ENCODE measurements at places on chromosomes 1 and 21.

DNA sequence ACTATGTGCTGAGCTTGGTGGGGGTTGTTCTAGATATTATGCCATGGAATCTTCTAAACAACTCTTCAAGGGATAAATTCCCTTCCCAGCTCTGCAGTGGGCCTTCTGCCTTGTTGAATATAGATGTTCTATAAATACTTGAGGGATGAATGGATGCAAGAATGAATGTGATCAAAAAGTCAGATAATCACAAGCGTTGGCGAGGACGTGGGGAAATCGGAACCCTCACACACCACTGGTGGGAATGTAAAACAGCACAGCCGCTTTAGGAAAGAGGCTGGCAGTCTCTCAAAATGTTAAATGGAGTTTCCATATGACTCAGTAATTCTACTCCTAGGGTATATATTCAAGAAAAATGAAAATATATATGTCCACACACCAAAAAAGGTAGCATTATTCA is 19.0 kb downstream of the SDC3 start:
- no peak for ATAC-seq

DNA sequence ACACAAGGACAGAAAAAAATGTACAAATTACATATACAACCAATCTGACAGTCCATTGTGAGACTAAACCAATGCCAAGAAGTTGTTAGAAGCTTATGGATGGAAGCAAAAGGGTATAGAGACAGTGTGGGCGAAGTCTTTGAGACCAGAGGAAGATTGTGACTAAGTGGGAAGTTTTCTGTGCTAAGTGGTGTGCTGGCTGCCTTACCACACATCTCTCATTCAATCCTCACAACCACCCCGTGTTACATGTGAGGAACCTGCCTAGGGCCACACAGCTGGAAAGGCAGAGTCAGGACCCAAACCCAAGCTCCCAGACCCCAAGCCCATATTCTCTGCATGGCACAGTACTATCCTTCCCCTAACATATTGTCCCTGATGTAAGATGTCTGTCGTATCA is 53.5 kb upstream of the DUSP10 start:
- ATAC-seq, result no peak

DNA sequence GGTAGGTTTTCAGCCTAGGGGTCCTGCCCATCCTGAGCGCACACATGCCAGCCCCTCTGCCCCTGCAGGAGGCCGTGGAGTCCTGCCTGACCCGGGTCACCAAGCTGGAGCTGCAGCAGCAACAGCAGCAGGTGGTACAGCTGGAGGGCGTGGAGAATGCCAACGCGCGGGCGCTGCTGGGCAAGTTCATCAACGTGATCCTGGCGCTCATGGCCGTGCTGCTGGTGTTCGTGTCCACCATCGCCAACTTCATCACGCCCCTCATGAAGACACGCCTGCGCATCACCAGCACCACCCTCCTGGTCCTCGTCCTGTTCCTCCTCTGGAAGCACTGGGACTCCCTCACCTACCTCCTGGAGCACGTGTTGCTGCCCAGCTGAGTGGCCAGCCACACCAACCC is 44.0 kb downstream of the TMCC2 start:
- ATAC-seq, result no peak

DNA sequence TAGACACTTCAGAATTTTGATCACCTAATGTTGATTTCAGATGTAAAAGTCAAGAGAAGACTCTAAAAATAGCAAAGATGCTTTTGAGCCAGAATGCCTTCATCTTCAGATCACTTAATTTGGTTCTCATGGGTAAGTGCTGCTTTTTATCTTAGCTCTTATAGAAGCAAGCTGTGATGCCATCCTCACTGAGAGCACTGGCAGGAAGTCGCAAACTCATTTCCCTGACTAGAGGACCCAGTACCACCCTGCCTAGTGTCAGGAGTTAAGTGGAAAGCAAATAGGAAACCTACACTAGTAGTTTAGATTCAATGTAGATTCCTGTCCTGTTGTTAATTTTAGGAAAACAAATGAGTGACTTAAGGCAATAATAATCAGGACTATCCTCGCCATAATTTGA is 12.1 kb downstream of the IFNAR2 start:
- no peak for ATAC-seq

- ATAC-seq, result peak; percentile 98
These were observed 6.6 kb downstream of the GOLT1A start for GRCh38 chr1:204207136-204207616.

DNA sequence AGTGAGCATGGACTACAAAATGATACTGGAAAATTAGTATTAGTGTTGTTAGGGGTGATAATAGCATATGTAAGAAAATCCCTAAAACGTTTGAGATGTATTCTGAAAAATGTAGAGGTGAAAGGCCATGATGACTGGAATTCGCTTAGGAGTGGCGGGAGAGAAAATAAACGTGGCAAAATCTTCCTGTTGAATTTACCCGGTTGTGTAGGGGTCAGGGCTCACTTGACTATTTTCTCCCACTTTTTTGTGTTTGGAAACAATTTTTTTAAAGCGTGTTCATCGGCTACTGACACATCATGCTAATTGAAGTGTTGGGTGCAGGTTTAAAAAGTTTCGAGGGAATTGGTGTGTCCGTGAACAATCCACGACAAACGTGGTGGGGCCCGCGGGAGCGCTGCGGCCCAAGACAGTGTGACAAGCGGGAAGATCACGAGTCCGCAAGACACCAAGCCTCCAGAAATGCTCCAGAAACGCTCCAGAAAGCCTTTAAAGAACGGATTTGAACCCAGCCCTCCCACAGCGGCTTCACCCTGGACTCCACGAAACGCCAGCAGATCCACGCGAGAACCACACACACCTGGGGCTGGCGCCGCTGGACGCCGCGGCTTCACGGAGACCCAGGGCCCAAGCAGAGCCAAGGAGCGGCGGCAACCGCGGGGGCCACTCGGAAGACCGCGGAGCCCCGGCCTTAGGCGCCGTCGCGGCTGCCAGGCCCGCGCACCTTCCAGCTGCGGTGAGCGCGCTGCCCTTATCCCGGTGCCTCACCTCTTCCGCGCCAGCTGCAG is 573 bp downstream of the PSMG1 start:
- peak; percentile 35 for ATAC-seq

DNA sequence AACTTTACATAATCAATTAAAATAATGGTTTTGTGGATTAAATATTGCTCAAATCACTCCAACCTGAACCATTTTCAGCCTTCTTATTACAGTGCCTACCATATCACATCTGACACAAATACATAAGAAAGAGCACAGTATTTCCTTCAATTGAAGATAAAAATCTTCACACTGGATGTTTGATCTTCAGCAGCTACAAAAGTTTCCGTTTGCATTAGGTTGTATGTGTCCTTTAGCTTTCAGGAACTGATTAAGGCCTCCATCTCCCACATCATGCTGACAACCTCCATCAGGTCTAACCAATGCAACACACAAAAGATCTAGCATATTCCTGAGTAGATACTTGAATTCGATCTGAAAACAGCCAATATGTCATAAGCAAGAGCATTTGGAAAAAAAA is 195.1 kb upstream of the NR5A2 start:
- no peak for ATAC-seq

DNA sequence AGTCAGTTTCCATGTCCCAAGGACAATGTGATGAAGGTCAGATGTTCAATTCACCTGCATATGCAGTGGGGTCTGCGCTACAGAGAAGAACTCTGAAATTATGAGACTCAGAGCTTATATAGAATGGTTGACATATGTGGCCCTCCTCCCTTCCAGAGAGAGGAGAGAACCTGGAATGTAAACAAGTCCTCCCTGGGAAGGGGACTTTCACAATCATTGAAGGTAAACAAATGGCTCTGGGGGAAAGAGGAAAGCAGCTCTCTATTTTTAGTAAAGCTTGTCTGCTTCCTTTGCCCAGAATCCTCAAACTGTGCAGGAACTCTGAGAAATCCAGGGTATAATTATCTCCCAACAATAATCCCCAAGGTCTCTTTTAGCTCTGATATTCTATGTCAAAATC is 9.8 kb downstream of the OVGP1 start:
- ATAC-seq, result no peak

GRCh38 chr1:37634992-37635902 is 555 bp upstream of the RSPO1 start:
- ATAC-seq, result no peak

- no peak for ATAC-seq
These were observed 6.1 kb downstream of the ABCG1 start for GRCh38 chr21:42225042-42225441.

- ATAC-seq, result peak; percentile 82
These were observed 6.2 kb upstream of the KCNK2 start for GRCh38 chr1:215076322-215076721.

DNA sequence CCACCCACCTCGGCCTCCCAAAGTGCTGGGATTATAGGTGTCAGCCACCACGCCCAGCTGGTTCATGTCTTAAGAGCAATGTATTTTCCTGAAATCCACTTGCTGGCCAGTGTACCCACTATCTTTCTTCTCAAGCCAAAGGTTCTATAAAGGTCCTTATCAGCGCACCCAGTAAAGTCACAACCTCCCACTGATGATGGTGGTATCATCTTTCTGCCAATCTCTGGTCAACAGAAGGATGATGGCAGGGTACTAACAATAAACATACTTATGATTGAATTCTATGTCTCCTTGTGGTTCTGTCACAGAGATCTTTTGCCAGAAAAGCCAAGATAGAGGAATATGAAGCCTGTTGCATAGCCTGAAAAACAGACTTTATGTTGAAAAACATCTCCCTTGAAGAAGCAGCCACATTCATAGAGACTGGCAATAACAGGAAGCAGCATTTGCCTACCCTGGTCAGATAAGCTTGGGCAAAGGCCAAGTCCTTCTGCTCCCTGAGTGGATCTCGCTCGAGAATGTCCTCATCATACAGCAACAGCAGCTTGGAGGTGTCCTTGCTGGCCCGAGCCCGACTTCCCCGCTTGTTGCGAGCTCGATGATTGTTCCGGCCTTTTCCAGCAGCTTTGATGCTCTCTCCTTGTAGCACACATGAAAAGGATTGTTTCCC is 73.0 kb downstream of the DAP3 start:
- ATAC-seq, result no peak

- no peak for ATAC-seq
These were observed 877 bp downstream of the IRF2BP2 start for GRCh38 chr1:234608911-234609690.

GRCh38 chr1:180953291-180954004 is 40.8 kb downstream of the KIAA1614 start:
- ATAC-seq, result no peak

DNA sequence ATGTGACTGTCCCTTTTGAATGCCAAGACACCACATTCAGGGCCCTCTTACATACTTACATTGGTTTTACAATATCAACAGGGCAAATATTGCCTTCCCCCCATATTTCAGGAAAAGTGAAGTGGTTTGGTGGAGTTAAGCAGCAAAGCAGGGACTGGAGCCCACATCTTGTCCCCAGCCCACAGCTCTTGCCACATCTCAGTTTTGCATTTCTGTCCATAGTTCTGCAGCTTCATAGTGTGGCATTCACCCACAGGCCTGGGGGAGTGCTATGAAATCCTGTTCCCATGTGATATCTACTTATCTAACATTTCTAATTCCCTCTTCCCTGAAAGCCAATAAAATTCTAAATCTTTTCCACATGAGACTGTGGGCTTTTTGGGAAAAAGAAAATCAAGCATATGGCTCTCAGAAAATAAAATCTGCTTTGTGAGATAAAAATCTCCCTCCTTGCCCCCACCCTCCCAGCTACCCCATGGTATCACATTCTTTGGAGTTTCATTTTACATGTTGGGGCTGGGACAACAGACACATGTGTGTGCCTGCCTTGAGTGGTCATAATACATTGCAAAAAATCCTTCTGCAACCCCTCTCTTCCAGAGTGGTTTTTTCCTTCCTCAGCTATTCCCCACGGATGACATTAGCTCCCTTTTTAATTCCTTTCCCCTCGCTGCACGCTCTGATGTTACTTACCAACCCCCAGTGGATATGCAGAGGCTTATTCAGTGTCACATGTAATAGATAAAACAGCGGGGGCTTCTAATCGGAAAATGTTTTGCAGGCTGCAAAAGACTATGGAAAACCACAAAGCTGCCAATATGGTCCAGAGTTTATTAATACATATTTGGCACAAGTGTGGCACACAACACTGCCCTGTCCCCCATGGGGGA is 20.5 kb upstream of the CD2 start:
- ATAC-seq, result no peak

- ATAC-seq, result no peak
These were observed 98.9 kb downstream of the PGBD5 start for GRCh38 chr1:230326971-230327891.

GRCh38 chr1:40895601-40896000 is 33.4 kb upstream of the CITED4 start:
- ATAC-seq, result no peak

DNA sequence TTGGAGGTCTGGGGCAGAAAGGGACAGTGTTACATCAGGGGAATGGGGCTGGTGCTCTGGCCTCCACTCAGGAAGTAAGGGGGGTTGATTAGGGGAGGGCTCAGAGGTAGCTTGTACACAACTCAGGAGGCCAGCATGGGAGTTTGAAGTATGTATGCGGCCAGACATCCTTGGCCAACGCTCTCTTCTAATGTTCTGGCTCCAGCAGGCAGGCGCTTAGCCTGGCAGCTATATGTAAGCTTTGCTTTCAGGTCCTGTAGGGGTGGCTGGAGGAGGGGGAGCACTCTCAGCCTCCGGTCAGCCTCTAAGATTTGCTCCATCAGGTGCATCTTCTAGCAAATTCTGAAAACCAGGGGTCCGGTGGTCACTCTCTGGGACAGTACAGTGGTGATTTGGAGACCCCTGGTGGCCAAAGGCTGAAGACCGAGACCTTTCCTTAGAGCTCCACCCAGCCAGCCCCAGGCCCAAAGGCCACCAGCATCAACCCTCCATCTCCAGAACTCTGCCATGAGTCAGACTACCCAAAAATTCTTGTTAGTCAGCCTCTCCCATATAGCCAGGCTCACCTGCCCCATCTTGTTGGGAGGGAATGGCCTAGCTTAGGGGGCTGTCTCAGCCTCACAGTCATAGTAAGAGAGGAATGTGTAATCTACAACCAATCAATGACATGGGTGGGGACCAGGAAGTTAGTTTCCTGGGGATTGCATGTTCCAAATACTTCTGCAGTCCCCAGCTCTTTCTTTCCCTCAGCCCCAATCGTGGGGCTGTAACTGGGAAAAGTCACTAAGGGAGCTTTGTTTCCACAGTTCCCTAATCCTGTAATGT is 9.7 kb upstream of the COL8A2 start:
- ATAC-seq, result peak; percentile 85

- no peak for ATAC-seq
These were observed 75.9 kb downstream of the PRDM2 start for GRCh38 chr1:13775916-13776315.

- ATAC-seq, result no peak
These were observed 26.8 kb downstream of the BCAS2 start for GRCh38 chr1:114554577-114554976.

GRCh38 chr1:15225461-15225860 is 21.6 kb upstream of the FHAD1 start:
- ATAC-seq, result no peak

DNA sequence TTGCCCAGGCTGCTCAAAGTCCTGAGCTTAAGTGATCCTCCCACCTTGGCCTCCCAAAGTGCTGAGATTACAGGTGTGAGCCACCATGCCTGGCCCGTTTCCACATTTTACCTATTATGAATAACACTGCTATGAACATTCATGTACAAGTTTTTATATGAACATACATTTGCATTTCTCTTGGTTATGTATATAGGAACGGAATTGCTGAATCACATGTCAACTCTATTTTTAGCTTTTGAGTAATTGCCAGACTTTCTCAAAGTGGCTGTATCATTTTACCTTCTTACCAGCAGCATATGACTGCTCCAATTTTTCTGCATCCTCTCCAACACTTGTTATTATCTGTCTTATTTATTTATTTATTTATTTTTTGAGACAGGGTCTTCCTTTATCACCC is 2.7 kb downstream of the SPATA21 start:
- ATAC-seq, result 0 out of 3 replicates have a peak, but pooled peaks have one; percentile 26
